ENCODE measurements at places on chromosomes 2 and 18.
A peak's percentile ranks its signal among the peaks of the same experiment; 100 is the strongest.

DNA sequence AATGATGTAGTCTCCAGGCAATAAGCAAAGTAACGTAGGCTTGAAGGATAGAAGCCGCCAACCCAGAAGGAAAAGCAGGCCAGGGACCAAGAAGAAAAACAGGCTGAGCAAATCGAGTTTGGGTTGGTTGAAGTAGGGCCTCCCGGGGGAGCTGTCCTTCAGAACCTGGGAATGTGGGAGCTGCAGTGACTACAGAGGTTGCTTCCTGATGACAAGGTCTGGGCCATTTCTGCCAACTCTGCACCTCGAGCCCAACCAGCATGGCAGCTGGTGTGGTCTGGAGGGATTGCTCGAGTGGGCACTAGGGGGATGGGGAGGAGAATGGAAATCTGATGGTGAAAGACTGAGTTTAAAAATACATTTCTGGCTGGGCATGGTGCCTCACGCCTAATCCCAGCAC, 14.1 kb downstream of the ACMSD start:
- DNase-seq: no peak

GRCh38 chr2:164826293-164827243, 15.1 kb downstream of the COBLL1 start:
- peak; percentile 35 for DNase-seq

- DNase-seq: no peak
Measured at GRCh38 chr2:12803607-12804006, 86.9 kb downstream of the TRIB2 start.

DNA sequence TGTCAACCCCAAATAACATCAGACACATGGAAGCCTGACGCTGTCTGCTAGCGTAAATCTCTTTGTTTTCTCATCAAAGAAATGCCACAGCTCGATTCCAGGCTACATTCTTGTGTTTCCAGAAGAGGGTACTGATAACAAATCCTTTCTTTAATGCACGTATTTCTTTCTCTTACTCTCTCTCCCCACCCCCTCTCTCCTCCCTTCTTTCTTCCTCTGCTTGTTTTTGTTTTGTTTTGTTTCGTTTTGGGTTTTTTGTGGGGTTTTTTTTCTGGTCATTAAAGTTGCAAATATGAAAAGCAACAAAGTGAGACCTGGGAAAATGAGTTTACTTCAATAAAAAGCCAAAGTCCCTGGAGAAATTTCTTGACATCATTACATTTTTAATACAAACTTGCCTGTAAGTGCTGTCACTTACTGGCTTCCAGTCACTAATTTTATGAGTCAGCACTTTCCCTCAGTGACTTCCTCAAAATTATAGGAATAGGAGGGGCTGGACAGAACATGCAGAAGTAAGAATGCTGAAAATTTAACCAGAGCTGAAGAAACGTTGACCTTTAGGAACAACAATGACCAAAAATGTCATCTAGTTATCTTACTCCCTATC, 106.7 kb upstream of the NABP1 start:
- DNase-seq: no peak

DNA sequence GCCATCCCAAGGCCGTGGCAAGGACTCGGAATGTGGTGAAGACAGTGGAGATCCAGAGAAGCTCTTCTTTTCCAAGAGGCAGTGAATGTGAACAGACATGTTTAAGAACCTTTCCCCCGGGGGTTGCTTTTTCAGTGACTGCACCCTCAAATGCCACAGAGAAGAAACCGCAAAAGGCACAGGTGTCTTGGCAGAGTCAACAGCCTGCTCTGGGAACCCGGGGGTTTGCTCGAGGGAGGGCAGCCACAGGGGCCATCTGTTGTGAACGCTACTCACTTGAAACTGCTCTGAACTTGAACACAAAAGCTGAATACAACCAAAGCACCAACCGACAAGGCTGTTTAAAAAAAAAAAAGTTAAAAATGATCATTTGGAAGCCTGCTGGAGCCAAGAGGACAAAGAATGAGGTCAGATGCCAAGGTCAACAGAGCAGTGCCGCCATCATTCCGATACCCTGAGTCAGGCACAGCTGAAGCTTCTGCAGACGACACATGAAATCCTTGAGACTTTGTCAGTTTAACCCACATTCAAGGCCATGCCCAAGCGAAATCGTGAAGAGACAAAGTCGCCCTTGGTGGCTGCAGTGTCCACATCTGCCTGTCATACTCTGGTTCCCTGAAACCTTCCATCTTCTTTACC, 47.4 kb downstream of the PSMG2 start:
- no peak for DNase-seq

Data from urinary bladder (tissue), 4 donors.